ENCODE measurements at places on chromosomes 5 and 9.

DNA sequence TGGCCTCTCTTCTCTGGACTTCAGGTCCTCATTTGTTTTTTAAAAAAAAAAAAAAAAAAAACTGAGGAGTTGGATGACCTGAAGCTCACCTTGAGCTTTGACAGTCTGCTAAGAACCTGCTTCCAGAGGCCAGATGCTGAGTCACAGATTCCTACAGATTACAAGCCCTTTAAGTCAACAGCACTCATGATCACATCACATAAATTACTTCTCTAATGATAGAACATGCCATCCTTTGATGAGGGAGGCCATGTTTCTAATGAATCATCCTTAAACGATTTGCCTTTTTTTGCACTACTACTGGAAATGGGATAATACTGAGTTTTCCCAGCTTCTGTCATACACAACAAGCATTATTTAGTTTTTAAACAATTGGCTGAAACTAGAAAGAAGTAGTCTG lies 34.2 kb upstream of the MYOT start:
- no peak for DNase-seq

- DNase-seq = no peak
Measured at GRCh38 chr5:141483902-141484301, 928 bp upstream of the PCDHGC4 start.

- DNase-seq = no peak
Measured at GRCh38 chr9:89366711-89367110, 48.4 kb downstream of the SECISBP2 start.

DNA sequence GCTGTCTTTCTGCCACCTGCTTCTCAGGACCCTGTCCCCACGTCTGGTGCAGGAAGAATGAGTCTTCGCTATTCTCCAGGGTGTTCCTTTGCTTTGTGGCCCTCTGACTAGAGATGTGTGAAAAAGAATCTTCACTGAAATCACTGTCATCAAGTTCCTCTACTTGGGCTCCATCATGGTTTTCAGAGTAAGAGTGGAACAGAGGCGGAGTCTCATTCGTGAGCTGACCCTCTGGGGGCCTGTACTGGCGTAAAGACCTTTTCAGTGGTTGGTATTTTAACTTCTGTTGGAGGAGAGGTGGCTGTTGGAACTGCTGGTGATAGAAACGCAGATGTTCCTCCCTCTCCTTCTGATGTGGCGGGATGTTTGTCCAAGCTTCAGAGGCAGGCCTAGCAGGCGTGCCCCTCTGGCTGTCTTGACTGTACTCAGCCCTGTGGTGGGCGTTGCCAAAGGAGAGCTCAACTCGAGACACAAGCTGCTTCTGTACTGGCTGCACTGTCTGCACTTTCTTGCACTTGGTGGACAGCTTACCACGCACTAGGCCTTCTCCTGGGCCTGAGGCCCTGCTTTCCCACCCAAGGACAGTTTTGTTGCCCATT lies 72.0 kb downstream of the KIF24 start:
- DNase-seq = no peak

DNA sequence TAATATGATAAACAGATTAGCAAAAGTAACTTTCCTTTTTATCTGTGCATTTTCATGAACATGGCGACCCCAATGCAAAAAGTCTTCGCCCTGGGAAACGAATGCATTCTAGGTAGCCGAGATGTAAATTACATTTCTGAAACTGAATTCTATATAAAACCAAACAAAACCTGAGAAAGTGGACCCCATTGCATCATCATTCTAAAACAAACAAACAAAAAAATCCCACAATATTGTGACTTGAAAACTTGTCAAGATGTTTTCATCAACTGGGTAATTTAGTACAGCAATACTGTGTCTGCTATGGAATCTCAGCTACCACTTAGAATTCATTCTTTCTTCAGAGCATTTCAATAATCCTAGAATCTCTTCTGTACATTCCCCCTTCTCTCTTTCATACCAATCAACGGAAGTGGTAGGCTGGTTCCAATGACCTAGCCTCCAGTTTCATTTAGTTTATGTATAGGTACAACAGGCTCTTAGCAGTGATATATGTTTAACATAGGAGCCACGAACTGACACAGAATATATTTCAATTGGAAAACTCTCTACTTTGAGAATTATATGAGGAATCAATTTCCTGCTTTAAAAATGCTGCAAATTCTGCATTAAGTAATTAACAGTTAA lies 85.6 kb downstream of the FBXW11 start:
- DNase-seq = no peak

- no peak for DNase-seq
Measured at GRCh38 chr9:14270358-14271092, 43.4 kb downstream of the NFIB start.

GRCh38 chr5:56003179-56003578 lies 8.4 kb upstream of the IL6ST start:
- DNase-seq = no peak

GRCh38 chr5:158027806-158028775 lies 169.1 kb upstream of the CLINT1 start:
- DNase-seq = no peak

GRCh38 chr5:162514116-162514515 lies 446.5 kb downstream of the GABRG2 start:
- no peak for DNase-seq

- no peak for DNase-seq
Measured at GRCh38 chr9:91837981-91838731, 111.9 kb downstream of the ROR2 start.

- DNase-seq = no peak
Measured at GRCh38 chr5:14193496-14193895, 50.4 kb downstream of the TRIO start.

DNA sequence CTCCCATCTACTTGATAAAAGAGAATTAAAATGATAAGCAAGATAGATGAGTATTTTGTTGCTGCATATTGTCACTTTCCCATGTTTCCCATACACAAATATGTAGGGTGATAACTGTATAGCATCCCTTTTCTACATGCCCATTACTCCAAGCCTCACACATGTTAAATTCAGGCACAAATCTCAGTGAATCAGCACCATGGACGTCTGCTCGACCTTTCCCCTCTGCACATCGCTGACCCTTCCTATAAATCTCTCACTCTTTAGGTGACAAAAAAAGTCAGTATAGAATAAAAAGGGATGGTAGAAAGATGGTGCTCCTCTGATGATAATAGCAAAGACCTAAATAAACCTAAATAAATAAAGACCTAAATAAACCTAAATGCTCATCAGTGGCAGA lies 1097.7 kb upstream of the C9orf72 start:
- no peak for DNase-seq

- DNase-seq = no peak
Measured at GRCh38 chr5:113068559-113068958, 92.0 kb downstream of the DCP2 start.

GRCh38 chr9:33350310-33350709 lies 52.1 kb downstream of the AQP7 start:
- DNase-seq = no peak

GRCh38 chr5:79241535-79241979 lies 5.6 kb downstream of the JMY start:
- DNase-seq = no peak

GRCh38 chr5:1374679-1375055 lies 29.8 kb upstream of the CLPTM1L start:
- DNase-seq = no peak

GRCh38 chr5:128358826-128359225 lies 179.2 kb downstream of the FBN2 start:
- DNase-seq = no peak

DNA sequence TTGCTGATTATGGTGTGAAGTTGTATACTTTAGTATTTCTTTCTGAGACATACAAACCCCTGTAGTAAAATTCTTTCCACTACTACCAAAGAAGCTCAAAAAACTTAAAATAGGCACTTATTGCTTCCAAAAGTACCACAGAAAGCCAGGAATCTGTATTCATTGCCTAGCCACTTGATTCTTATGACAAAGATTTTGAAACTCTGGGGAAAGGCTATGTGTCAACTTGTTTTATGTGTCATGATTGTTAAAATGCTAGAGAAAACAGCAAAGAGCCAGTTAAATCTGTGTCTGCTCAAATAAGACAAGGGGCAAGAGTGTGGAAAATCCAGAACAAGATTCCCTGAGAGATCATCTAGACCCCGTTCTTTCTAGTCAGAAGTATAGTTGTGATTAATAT lies 6.0 kb downstream of the KIF2A start:
- no peak for DNase-seq

DNA sequence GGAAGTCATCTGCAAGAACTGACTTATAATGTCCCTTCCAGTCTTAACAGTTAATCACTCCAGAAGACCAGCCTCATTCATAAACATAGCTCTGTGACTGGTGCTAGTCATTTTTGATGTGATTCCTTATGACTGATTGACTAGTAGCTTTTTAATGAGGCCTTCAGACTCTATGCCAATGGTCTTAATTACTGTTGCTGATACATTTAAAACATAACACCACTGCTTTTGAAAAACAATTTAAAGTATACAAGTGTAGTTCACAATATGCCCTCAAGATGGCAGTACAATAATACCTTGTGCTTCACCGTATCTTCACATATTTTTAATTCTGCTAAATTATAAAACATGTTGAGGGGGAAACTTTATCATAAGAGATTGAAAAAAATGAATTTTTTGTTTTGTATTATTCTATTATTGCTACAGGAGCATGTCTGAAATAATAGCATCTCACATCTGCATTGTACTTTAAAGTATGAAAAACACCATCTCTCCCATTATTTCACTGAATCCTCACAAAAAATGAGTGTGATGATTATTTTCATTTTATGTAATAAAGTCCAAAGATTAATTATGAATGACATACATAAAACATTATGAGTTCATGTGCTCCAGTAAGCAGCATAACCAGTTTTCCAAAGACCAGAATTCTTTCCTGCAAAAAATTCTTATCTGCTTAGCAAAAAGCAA lies 55.2 kb upstream of the SHISAL2B start:
- no peak for DNase-seq

- DNase-seq = no peak
Measured at GRCh38 chr5:42590566-42590965, 166.1 kb upstream of the CCDC152 start.

GRCh38 chr5:75395277-75395676 lies 58.3 kb downstream of the HMGCR start:
- DNase-seq = no peak

DNA sequence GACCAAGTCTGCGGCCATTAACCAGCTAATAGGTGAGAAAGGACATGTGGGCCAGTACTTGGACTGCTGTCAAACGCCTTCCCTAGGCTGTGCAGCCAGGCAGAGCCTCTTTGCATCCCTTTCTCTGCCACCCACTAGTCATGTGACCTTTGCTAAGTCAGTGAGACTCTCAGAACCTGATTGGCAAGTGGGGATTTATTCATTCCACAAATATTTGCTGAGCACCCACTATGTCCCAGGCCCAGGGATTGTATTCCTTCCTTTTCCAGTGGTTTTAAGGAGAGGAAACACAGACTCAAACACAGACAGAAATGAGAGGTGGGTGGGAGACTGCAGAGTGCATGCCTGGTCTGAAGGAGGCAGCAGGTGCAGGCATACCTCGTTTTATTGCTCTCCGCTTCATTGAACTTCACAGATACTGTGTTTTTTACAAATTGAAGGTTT lies 71.6 kb upstream of the GALNT10 start:
- DNase-seq = no peak

DNA sequence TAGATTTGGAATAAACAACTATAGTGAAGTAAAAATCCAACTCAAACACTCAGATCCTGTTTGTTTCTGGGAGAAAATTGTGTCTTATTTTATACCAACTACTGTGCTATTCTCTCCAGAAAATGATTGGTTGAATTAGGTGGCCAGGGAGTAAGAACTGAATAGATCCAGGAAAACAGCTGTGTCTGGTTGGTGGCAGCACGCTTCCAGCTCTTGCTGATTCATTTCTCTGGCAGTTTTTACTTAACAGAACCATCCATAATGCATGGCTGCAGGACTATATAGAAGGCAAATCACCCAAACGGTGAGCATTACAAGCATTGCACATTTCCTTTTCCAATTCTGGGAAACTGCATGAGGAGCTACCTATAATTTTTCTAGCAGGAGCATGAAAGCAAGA lies 29.5 kb downstream of the DMAC1 start:
- no peak for DNase-seq

DNA sequence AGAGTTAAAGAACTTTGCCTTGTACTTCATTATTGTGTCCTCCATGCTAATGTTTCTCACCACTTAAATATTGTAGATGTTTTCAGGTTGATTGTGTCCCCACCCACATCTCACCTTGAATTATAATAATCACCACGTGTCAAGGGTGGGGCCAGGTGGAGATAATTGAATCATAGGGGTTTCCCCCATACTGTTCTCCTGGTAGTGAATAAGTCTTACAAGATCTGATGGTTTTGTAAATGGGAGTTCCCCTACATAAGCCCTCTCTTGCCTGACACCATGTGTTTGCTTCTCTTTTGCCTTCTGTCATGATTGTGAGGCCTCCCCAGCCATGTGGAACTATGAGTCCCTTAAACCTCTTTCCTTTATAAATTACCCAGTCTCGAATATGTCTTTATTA lies 248.3 kb downstream of the FBXL7 start:
- no peak for DNase-seq

DNA sequence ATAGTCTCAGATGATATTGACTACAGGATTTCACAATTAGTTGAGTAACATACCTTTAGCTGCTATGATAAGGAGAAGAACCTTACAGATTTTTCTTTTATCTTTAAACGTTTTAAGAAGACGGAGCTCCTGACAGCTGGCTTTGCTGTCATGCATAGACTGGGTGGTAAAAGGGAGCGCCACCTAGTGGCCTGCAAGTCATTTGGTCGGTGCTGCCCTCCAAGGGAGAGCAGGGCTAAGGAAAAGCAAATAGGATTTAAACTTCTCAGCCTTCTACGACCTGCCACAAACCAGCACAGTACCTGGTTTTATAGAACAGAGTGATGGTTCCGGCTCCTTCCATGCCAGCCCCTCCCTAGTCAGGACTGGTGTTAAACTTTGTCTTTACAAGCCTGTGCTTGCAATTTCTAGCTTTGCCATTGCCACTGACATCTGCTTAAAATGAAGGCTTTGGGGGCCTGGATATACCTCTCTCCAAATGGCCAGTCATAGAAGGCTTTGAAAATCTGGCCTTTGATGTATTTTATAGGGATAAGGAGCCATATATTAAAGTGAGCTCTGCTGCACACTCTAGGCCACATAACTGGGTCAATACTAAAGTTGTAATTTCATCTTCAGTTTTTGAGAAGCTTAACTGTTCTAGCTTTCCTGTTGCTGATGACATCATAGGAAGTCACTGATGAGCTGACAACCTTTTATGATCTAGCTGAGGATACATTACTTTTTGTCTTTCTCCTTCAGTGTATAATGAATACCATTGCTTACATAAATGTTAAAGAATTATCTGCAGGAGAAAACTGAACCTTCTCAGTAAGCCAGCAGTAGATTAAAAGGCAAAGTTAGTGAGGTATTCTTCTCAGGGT lies 31.1 kb upstream of the ADAMTSL1 start:
- no peak for DNase-seq

- DNase-seq = no peak
Measured at GRCh38 chr9:94302426-94302825, 26.0 kb downstream of the NUTM2F start.

- DNase-seq = no peak
Measured at GRCh38 chr5:122163121-122164069, 34.0 kb downstream of the ZNF474 start.

- DNase-seq = no peak
Measured at GRCh38 chr5:90440644-90441043, 31.1 kb upstream of the CETN3 start.
